Epithelial cell of proximal tubule (primary cell): ENCODE measurements at places on chromosomes 12 and 14. TPM values are rescaled to one million over a fixed set of nuclear protein-coding genes. Genes with fewer than 3 reads are reported as not detected.
A peak's percentile ranks its signal among the peaks of the same experiment; 100 is the strongest.

GRCh38 chr12:59076622-59077021 is 156.3 kb upstream of the LRIG3 start:
- DNase-seq, result no peak

GRCh38 chr12:132026061-132026795 is 76.5 kb downstream of the EP400 start:
- no peak for DNase-seq

DNA sequence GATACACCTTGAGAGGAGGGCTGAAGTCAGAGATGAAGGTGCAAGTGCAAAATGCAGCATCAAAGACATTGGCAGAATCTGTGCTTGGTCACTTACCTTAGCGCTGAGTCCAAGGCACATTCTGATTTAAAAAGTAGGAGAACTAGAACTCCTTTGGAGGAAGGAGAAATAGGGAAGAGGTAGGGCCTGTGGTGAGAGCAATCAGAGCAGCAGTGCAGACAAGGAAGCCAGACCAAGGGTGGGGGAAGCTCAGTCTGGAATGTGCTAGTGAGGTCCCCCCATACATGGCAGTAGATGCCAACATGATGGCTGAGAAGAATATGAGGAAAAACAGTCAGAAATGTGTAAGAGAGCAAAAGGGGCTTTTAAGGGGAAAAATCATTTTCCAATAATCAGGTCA is 206.5 kb downstream of the SSPN start:
- no peak for DNase-seq

GRCh38 chr14:92014040-92014439 is 25.8 kb downstream of the TRIP11 start:
- no peak for DNase-seq

DNA sequence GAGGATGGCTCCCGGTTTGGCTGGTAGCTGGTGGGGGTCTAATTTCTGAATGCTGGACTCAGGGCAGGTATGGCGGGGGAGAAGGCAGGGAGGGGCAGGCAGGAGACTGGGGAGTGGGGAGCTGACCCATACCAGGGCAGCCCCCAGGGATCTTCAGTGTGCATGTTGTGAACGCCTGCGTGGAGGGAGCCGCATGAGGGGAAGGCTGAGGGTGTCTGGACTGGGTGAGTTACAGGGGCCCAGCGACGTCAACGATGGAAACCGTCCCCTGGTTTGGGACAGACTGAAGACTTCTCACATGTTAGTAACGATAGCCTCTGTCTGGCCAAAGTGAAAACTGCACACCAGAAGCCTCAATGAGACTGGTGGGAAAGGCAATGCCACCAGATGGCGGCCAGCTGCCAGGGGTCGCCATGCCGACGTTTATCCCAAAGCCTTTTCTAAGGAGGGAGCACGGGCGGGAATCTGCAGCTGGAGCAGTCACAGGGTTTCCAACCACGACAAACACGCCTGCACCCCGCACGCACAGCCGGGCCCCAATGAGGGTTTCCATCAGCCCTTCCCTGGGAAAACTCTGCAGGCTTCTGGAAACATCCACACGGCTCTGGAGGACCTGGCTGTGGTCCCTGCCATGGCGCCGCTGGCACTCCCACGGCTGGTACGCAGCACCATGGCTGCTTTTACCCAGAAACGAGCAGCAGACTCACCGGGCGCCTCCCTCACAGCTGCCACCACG is 14.0 kb downstream of the PGAM5 start:
- DNase-seq, result no peak

GRCh38 chr14:81068176-81068782 is 112.9 kb downstream of the TSHR start:
- no peak for DNase-seq

DNA sequence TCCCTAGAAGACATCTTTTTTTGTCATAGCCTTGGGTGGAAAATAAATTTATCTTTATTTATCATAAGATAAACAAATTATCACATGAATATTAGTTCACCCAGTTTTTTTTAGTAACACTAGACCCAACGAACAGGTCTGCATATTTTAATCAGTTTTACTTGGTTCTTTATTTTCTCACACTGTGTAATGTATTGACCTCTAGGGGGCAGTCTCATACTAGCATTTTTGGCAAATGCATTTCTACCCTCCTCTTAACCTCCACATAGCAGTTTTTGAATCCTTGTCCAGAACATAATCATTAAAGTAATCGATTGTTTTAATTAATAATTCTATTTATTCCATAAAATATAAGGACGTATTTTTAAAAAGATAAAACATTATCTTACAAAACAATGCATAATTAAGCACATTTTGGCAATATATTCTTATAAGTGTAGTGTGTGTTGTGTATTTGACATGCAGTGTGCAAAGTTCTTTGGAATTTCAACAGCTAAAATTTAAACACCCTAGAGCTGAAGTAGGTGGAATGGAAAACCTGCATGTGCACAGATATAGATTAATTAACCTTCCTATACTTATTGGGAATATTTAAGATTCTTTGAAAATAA is 31.6 kb upstream of the PTPRQ start:
- DNase-seq, result peak; percentile 9

GRCh38 chr12:124686370-124687173 is 119.2 kb upstream of the NCOR2 start:
- DNase-seq, result no peak

GRCh38 chr12:51846271-51846691 is 2.2 kb downstream of the FIGNL2 start:
- no peak for DNase-seq

GRCh38 chr14:74401504-74402241 is 24.3 kb downstream of the SYNDIG1L start:
- no peak for DNase-seq

- DNase-seq, result no peak
These were observed 859.2 kb downstream of the DIO2 start for GRCh38 chr14:79352076-79352630.

DNA sequence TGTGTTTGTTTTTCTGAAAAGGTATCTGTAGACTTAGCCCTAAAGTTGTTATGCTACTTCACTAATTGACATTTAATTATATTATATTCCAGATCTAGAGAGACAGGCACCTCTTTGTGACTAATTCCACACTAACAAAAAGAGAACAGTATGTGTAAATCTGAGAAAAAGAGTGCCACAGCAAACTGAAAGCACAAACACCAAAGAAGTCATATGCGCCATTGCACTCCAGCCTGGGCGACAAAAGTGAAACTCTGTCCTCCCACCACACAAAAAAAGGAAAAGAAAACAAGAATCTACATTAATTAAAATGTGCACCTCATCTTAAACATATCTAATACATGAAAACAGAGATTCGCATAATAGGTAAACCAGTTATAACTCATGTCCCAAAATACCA is 4.4 kb upstream of the CSRNP2 start:
- DNase-seq, result no peak

COA8 gene
- 29.0 and 44.0 TPM in 2 replicates for total RNA-seq

RDH16 gene
- 0.12 TPM in 1 of 2 replicates, not detected in the other for total RNA-seq

IL26 gene
- not detected in 2 replicates for total RNA-seq

TPH2 gene
- not detected in 2 replicates for total RNA-seq

GDF3 gene
- total RNA-seq, result not detected in 2 replicates

RBP5 gene
- not detected in 2 replicates for total RNA-seq

TOMM20L gene
- not detected in 2 replicates for total RNA-seq

GALNT8 gene
- total RNA-seq, result 0.58 and 1.5 TPM in 2 replicates

IQSEC3 gene
- total RNA-seq, result 0.22 and 1.3 TPM in 2 replicates

NANOG gene
- not detected in 2 replicates for total RNA-seq

FBXW8 gene
- 13.1 and 14.4 TPM in 2 replicates for total RNA-seq

NINJ2 gene
- total RNA-seq, result 1.1 TPM in 1 of 2 replicates, not detected in the other
